ENCODE measurements at places on chromosomes 3 and 15. TPM values are rescaled to one million over a fixed set of nuclear protein-coding genes. Genes with fewer than 3 reads are reported as not detected.
A peak's percentile ranks its signal among the peaks of the same experiment; 100 is the strongest.

DNA sequence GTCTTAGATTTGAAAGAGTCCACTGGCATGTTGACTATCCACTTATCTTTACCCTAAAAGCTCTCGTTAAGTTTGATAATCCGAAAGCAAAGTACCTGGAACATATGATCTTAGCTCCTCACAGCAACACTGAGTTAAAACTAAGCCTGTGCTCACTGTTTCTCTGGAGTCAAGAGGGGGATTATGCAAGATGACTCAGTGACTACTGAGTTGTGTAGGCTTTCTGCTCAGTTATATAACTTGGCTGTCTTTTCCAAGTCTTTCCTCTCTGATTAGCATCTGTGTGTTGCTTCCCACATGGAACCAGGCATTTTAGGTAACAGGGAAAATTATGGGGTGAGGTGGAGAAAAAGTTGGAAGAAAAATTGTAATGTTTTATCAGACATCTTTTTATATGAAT, 31.2 kb upstream of the MYO5C start:
- peaks cover 2% of the 10 kb centered on the region for H3K36me3 ChIP-seq
- H3K4me3 ChIP-seq, result no peak overlapping the region
- no peak overlapping the region for H3K27ac ChIP-seq
- H3K4me1 ChIP-seq, result no peaks in the 10 kb centered on the region
- peak; percentile 16 for DNase-seq
- H3K27me3 ChIP-seq, result no peaks in the 10 kb centered on the region

DNA sequence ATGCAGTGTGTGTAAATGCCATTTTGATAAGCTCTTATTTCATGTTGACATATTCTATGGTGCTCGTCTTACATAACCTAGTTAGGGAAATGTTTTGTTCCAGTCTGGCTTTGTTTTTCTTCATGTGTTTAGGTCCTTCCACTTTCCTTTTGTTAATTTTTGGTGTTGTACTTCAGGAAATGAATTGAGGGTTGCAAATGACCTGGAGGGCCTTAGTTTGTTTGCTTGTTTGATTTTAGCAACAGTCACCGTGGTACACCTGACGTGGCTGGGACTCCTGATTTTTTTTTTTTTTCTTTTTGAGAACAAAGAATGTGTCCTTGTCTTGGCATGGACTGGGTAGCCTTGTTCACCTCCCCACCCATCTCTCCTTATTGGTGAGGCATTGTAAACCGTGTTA, 114.8 kb downstream of the IGF1R start:
- H3K4me3 ChIP-seq, result no peak overlapping the region
- no peak for DNase-seq
- no peak overlapping the region for H3K27ac ChIP-seq
- no peaks in the 10 kb centered on the region for H3K27me3 ChIP-seq

DNA sequence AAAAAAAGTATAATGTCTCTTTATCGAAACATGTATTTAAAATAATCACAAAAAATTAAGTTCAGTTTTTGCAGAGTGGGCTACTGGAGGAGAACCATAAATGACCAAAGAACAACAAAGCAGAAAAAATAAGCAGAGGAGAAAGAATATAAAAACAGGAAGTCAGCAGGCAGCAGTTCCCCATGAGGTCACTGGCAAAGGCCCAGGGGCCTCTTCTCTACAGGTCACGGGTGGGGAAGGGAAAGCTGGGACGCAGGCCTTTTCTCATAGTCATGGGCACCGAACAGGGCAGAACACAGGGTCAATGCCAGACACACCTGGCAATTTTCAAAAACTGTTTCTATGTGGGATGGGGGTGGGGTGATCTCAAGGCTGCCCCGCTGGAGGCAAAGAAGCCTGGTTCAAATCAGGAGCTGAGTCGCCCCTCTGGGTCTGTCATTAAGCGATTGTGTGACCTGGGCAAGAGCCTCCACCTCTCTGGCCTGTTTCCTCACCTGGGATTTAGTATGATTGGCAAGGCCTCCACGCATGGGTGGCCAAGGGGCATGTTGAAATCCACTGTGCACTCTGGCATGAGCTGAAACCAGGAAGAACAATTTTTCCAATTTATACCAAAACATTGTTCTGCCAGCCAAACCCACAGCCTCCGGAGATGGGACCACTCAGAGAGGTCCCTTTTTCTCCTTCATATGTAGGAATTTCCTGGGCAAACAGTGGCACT, 43.8 kb upstream of the UACA start:
- H3K27me3 ChIP-seq, result no peaks in the 10 kb centered on the region
- H3K36me3 ChIP-seq, result no peaks in the 10 kb centered on the region
- no peak overlapping the region for H3K4me3 ChIP-seq
- peaks cover 17% of the 10 kb centered on the region for H3K4me1 ChIP-seq

GRCh38 chr15:90870354-90871138, 2.2 kb downstream of the FURIN start:
- peaks cover 24% of the 10 kb centered on the region for H3K4me1 ChIP-seq
- peak; percentile 40 for DNase-seq
- H3K27ac ChIP-seq, result peak overlapping the region; percentile 84
- peak overlapping the region; percentile 79 for H3K4me3 ChIP-seq
- H3K27me3 ChIP-seq, result no peaks in the 10 kb centered on the region

GRCh38 chr3:177852001-177852807, 654.9 kb upstream of the TBL1XR1 start:
- no peaks in the 10 kb centered on the region for H3K27me3 ChIP-seq
- H3K27ac ChIP-seq, result no peak overlapping the region
- no peak for DNase-seq
- H3K4me3 ChIP-seq, result no peak overlapping the region
- no peaks in the 10 kb centered on the region for H3K4me1 ChIP-seq

- H3K4me1 ChIP-seq, result peaks cover 8% of the 10 kb centered on the region
- peaks cover 5% of the 10 kb centered on the region for H3K36me3 ChIP-seq
- H3K27me3 ChIP-seq, result no peaks in the 10 kb centered on the region
- H3K27ac ChIP-seq, result no peak overlapping the region
Measured at GRCh38 chr3:37074178-37074577, 80.9 kb downstream of the MLH1 start.

GRCh38 chr15:38524156-38524555, 40.5 kb downstream of the RASGRP1 start:
- H3K4me3 ChIP-seq, result no peak overlapping the region
- DNase-seq, result no peak
- H3K4me1 ChIP-seq, result no peaks in the 10 kb centered on the region

- no peaks in the 10 kb centered on the region for H3K36me3 ChIP-seq
- no peak for DNase-seq
- no peaks in the 10 kb centered on the region for H3K27me3 ChIP-seq
- H3K4me3 ChIP-seq, result no peak overlapping the region
- H3K27ac ChIP-seq, result no peak overlapping the region
- peaks cover 2% of the 10 kb centered on the region for H3K4me1 ChIP-seq
Measured at GRCh38 chr3:33149342-33149741, 35.5 kb downstream of the CRTAP start.

- H3K36me3 ChIP-seq, result peaks cover 2% of the 10 kb centered on the region
- H3K27me3 ChIP-seq, result no peaks in the 10 kb centered on the region
- H3K4me1 ChIP-seq, result no peaks in the 10 kb centered on the region
Measured at GRCh38 chr3:138289701-138290100, 40.0 kb downstream of the NME9 start.

- H3K4me3 ChIP-seq, result no peak overlapping the region
- no peak for DNase-seq
Measured at GRCh38 chr15:98568382-98569017, 79.8 kb upstream of the IGF1R start.

DNA sequence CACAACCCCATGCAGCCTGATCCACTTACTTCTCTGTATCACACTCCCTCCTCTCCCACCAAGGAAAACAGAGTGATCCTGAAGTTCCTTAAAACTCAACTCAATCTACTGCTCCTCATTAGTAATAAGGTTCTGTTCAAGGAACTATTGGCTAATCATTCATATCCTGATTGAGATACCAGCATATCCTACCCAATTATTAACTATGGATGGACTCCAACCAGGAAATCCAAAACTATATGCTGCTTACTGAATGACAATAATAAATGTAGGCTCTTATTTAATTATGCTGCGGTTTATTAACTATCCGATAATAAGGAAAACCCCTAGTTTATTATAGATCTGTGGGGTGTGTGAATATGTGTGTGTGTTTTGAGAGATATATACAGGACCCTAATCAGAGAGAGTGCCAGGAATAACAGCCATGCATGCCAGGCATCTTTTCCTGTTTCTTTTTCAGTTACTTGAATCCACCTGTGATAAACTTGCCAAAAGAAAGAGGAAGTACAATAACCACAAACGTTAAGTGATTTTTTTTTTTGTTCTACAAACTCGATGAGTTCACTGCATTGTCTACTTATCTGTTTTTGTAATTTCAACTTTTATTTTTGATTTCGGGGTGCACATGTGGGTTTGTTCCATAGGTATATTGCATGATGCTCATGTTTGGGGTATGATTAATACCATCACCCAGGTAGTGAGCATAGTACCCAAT, 1031.7 kb upstream of the CFAP20DC start:
- no peak overlapping the region for H3K27ac ChIP-seq
- DNase-seq, result no peak
- H3K27me3 ChIP-seq, result no peaks in the 10 kb centered on the region
- no peak overlapping the region for H3K4me3 ChIP-seq

GRCh38 chr15:101578443-101578894, 73.7 kb downstream of the TM2D3 start:
- H3K27ac ChIP-seq, result no peak overlapping the region
- no peaks in the 10 kb centered on the region for H3K36me3 ChIP-seq
- H3K27me3 ChIP-seq, result no peaks in the 10 kb centered on the region
- H3K4me3 ChIP-seq, result no peak overlapping the region
- H3K4me1 ChIP-seq, result no peaks in the 10 kb centered on the region

- H3K27ac ChIP-seq, result no peak overlapping the region
- H3K4me3 ChIP-seq, result no peak overlapping the region
- no peaks in the 10 kb centered on the region for H3K4me1 ChIP-seq
- H3K27me3 ChIP-seq, result no peaks in the 10 kb centered on the region
Measured at GRCh38 chr3:163538387-163538786, 1539.9 kb downstream of the SI start.

GRCh38 chr3:180135101-180135500, 98.4 kb upstream of the PEX5L start:
- no peaks in the 10 kb centered on the region for H3K36me3 ChIP-seq
- H3K27ac ChIP-seq, result no peak overlapping the region
- DNase-seq, result no peak
- no peaks in the 10 kb centered on the region for H3K27me3 ChIP-seq
- no peak overlapping the region for H3K4me3 ChIP-seq

GRCh38 chr15:100733101-100733842, 130.9 kb downstream of the ASB7 start:
- H3K36me3 ChIP-seq, result no peaks in the 10 kb centered on the region
- DNase-seq, result peak; percentile 68
- peak overlapping the region; percentile 10 for H3K27ac ChIP-seq

GRCh38 chr15:92902737-92903593, 2.8 kb downstream of the CHD2 start:
- DNase-seq, result peak; percentile 40
- peak overlapping the region; percentile 99 for H3K27ac ChIP-seq
- no peaks in the 10 kb centered on the region for H3K27me3 ChIP-seq
- peaks cover 1% of the 10 kb centered on the region for H3K36me3 ChIP-seq

- H3K27me3 ChIP-seq, result no peaks in the 10 kb centered on the region
- DNase-seq, result no peak
- H3K4me3 ChIP-seq, result no peak overlapping the region
- no peaks in the 10 kb centered on the region for H3K36me3 ChIP-seq
- H3K27ac ChIP-seq, result no peak overlapping the region
Measured at GRCh38 chr15:78155355-78155939, 6.3 kb downstream of the IDH3A start.

- no peaks in the 10 kb centered on the region for H3K36me3 ChIP-seq
- H3K4me1 ChIP-seq, result no peaks in the 10 kb centered on the region
- H3K27me3 ChIP-seq, result no peaks in the 10 kb centered on the region
- no peak for DNase-seq
- H3K4me3 ChIP-seq, result no peak overlapping the region
- H3K27ac ChIP-seq, result no peak overlapping the region
Measured at GRCh38 chr15:92383519-92384324, 10.0 kb upstream of the ST8SIA2 start.

DNA sequence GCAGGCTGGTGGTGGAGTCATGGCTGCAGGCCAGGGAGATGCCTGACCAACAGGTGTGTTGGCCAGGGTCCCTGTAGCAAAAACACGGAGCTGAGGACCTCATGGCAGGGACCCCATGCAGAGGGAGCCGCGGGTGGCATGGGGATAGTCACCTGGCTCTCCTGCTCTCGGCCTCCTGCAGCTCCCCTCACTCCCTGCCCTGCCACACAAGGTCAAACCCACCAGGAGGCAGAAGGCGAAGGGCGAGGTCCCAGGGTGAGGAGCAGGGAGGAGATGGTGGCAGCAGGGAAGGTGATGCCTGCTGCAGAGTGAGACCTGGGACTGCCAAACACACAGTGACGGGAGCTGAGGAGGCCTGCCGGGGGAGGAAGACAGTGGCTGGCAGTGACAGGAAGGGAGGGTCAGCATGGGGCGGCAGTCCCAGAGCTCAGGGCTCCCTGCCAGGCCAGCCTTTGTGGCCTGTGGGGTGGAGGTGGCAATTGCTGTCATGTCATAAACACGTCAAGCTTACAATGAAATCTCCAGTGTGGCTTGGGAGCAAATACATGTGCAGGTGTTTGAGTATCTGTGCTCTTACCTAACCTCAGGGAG, 144.3 kb downstream of the TJP1 start:
- no peaks in the 10 kb centered on the region for H3K36me3 ChIP-seq
- no peak overlapping the region for H3K4me3 ChIP-seq
- DNase-seq, result no peak
- no peaks in the 10 kb centered on the region for H3K4me1 ChIP-seq

DNA sequence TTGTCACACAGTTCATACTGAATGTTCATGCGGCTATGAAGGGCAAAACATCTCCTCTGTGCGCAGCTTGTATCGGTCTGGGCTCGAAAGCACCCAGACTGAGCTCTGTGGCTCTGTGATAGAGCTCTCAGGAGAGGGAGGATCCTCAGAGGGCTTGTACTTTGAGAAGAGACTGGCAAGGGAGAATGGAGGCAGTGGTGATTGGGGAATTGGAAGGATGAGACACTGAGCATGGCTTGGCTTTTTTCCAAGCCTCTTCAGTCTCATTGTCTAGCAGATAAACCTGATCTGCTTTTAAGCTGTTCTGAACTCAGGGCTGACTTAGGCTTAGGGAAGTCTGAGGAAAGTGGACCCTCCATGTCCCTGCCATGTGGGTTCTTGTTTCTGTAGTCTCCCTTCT, 43.0 kb downstream of the RAD54L2 start:
- no peaks in the 10 kb centered on the region for H3K4me1 ChIP-seq
- H3K27me3 ChIP-seq, result no peaks in the 10 kb centered on the region
- no peak overlapping the region for H3K4me3 ChIP-seq
- H3K36me3 ChIP-seq, result no peaks in the 10 kb centered on the region
- peak; percentile 13 for DNase-seq

GOLGA8R gene
- 1.3 TPM for total RNA-seq

CCR8 gene
- total RNA-seq, result not detected

SPINK8 gene
- not detected for total RNA-seq

CHRM5 gene
- not detected for total RNA-seq

CFAP100 gene
- total RNA-seq, result not detected

AHSG gene
- total RNA-seq, result not detected

CHST13 gene
- under 0.01 TPM for total RNA-seq

PSTPIP1 gene
- total RNA-seq, result 0.77 TPM

GLDN gene
- total RNA-seq, result 50.7 TPM

UBE2E2 gene
- total RNA-seq, result 86.8 TPM
